ENCODE measurements at places on chromosomes 16 and 17.

DNA sequence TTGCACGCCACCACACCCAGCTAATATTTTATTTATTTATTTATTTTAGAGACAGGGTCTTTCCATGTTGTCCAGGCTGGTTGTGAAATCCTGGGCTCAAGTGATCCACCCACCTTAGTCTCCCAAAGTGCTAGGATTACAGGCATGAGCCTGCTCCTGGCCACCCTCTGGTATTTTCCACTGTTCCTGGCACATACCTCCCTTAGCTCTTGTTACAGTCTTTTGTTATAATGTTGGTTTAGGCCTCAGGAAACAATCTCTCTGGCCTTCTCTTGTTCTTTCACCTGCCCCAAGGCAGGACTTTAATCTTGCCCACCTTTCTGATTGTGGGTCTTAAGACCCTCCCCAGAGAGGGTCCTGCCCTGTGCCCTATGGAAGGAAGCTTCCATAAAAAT is 3.6 kb upstream of the CYTH1 start:
- no peak for DNase-seq

- no peak for DNase-seq
These were observed 38.0 kb upstream of the SNN start for GRCh38 chr16:11630046-11630767.

GRCh38 chr16:84344781-84345180 is 23.6 kb upstream of the ATP2C2 start:
- no peak for DNase-seq

DNA sequence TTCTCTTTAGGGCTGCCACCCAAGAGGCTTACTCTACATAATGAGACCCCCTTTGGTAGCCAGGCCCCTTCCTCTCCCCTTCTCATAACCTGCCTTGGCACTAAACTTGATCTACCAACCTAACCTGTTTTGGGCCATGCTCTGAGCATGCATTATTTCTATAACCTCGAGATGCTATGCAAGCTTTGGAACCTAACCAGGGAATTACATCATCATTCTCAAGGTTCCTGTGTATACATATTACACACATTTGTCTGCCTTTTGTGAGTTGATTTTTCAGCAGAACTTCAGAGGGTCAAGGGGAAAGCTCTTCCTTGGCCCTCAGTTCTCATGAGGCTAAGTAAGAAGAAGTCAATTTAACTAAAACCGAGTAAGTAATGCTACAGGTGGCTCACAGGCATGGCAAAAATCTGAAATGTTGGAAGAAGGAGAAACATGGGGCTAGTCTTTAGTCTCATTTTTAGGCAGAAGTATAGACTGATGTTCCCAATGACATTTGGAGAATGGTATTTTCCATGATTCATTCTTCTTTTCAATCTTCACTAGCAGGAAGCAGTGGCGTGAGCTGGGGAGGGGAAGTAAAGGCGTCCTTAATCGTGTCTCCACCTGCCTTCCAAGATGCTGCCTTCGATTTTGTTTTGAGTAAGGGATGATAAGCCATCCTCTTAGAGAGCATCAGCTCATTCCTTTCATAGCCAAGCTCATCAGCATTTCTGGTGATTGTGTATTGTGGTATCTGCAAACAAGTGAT is 308.4 kb downstream of the ABCC12 start:
- DNase-seq = no peak

DNA sequence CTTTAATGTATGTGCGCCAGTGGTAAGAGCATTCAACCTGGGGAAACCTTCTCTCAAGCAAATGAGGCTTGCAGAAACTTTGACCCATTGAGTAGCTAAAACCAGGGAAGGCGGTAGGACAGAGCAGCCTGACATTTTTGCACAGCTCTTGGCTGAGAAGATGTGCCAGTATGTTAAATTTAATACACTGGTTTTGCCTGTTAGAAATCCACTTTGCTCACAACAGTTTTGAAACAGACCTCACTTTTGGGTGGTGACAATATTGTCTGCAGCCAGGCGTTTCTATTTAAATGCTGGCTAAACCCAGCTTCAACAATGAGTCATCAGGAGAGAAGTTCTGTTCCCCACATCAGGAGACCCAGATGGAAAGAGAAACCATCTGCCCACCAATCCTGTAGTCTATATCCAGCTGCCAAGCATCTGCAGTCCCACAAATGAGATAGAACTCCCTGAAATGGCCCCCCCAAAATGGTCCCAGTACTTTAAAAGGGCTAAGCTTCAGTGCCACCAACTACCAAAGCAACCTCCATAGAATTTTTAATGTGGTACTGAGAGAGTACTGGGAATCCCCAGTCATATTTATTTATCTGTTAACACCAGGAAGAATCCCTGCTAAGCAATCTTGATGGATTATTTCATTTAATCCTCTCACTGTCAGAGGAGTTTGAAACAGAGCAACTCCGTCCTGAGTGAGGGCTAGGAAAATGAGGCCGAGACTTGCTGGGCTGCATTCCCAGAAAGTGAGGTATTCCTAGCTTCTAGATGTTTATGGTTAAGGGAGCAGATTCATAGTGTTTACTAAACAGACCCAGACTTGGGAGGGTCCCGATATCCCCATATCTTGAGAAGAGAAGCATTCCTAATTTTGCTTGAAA is 29.0 kb upstream of the CLEC3A start:
- DNase-seq = no peak

- DNase-seq = no peak
These were observed 975 bp downstream of the SNX29 start for GRCh38 chr16:11977376-11978041.
